ENCODE measurements at places on chromosomes 11 and 22.

DNA sequence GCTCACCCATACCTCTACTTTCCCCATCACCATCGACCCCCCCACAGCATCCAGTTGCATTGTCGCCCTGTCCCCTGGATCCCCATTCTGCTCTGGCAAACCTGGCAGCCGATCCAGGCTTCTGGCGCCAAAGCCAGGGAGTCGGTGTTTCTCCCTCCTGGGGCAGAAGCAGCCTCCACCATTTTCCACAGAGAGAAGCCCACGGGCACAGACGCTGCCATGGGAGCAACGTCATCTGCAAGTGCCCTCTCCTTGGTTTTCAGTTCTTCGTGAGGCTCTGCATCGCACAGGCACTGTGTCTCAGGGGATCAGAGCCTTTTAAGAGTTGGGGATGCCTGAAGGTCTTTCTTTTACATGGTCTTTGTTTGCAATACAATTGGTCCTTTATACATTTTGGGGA, 2.3 kb downstream of the YPEL4 start:
- DNase-seq: no peak

- no peak for DNase-seq
Observed at GRCh38 chr11:84673753-84674152, 953.4 kb downstream of the DLG2 start.

- DNase-seq: no peak
Observed at GRCh38 chr22:31659246-31659645, 2.8 kb downstream of the PISD start.

- no peak for DNase-seq
Observed at GRCh38 chr11:69398529-69399492, 82.7 kb upstream of the LINC01488 start.

GRCh38 chr22:44878483-44879300, 126.3 kb downstream of the ARHGAP8 start:
- DNase-seq: no peak

DNA sequence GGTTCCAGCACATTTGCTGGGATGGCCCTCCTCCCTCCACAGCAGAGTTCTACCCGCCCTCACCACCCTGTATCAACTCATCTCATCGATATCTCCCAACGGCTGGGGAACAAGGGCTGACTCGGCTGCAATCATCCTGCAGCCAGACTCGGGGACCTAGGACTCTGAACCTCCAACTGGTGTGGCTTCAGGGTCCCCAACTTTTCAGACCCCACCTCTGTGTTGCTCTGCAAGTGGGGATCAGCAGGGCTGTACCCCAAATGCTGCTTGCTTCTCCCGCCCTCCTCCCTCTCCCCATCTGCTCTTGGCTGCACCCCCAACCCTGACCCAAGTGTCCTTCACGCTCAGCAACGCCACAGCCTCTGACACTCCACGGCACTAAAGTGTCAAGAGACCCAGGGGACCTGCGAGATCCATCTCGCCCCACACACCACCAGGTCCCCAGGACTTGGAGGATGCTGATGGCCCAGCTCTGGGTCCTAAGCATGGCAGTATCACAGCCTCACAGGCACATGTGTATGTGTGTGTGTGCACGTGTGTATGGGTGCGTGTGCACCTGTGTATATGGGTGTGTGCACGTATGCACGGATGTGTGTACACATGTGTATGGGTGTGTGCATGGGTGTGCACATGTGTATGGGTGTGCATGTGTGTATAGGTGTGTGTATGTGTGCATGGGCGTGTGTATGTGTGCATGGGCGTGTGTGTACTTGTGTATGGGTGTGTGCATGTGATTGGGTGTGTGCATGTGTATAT, 26.4 kb downstream of the KCNQ1 start:
- DNase-seq: no peak

DNA sequence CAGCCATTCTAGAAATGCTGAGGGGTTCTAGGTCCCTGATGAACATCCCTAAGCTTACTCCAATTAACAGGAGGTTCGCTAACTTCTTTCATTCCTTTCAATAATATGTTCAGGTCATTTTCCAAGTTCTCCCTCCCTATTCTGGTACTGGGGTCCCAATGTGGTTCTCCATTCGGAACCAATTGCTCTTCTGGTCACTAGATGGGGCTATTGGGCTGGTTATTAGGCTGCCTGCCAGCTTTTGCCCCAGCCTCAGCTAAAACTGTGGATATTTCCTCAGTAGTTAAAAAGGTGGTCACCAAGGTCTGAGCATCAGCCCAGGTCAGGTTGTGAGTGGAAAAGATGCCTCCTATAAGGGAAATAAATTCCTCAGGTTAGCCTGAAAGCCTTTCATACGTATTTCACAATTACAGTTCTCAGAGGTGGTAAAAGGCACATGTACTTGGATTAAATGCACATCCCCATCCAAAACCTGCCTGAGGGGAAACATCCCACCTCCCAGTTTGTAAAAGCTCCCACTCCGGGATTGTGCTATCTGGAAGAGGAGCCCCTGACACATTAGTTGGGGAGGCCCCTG, 161.1 kb upstream of the CCDC179 start:
- no peak for DNase-seq

GRCh38 chr11:8971924-8972316, 7.7 kb upstream of the TMEM9B start:
- DNase-seq: no peak
